ENCODE measurements at places on chromosomes 3 and 15. TPM values are rescaled to one million over a fixed set of nuclear protein-coding genes. Genes with fewer than 3 reads are reported as not detected.

DNA sequence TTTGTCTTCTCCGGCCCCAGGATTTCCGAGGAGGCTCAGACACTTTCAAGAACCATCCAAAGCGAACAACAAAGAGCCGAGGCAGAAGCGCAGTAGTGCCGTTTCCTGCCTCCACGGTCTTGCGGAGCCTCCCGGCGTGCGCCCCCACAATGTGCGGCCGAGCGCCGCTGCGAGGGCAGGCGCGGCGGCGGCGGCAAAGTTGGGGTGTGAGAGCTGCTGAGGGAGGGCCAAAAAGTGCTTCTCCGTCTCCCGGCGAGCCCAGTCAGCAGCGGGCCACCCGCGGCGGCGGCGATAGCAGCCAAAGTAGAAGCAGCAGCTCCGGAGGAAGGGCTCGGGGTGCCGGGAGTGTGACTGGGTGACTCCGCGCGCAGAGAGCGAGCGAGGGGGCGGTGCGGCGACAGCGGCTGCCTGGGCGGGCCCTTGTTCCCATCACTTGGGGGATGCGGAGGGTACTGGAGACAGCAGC is 749.1 kb downstream of the ROBO1 start:
- peak; percentile 12 for DNase-seq

GRCh38 chr3:183488343-183488742 is 59.9 kb upstream of the MCF2L2 start:
- DNase-seq: no peak

DNA sequence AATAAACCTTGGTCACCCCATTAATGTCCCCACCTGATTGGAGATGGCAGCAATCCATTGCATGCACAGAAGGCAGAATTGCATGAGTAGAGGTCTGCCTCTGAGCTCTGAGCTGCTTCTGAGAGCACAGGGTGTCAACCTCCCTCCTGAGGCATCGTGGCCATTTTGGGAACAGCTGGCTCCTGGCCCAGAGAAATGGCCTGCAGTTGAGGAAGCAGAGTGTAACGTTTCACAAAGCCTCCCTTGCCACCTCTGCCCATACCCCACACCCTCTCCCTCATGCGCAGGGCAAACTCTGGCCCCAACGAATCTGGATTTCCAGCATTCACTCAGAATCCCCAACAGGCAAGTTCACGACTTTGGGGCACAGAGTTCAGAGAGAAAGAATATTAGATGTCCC is 198.9 kb downstream of the ADAMTS9 start:
- DNase-seq: no peak

- DNase-seq: no peak
Observed at GRCh38 chr15:91824256-91824655, 29.3 kb upstream of the SLCO3A1 start.

MKRN2OS gene
- total RNA-seq: not detected
